Right ventricle myocardium inferior (tissue), 1 donor: ENCODE measurements at places on chromosomes 5 and 9.

DNA sequence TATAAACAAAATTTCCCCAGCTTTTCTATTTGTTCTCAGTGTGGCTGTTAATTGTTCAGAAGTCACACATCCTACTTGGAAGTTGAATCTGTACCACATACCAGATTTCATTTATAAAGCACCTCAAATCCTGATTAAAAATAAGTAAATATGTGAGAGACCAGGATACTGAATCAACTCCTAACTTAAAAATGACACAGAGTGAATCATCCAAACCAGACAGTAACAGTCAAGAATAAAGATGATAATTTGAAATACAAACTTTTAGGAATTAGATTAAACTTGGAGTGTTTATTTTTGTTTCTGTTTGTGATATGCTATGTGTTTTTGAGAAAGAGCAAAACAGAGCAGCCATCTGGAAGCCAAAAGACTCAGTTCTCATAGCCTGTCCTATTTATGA, 633.2 kb upstream of the RORB start:
- DNase-seq = no peak

DNA sequence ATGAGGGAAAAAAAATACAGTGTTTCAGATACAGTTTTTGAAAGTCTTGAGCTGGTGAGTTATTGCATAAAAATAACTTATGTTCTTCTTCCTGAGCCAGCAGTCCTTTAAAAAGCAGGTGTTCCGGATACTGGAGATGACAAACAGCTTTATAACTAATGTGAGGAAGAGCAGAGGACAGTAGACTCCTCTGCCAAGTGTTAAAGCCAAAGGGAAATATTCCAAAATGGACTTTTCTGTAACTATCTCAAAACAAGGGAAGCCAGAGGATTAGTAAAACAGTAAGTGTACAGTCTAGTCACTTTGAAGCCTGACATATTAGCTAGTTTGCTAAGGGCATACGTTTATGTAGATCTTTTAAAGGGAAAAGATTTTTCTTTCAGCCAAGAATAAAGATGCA, 11.0 kb upstream of the SNCAIP start:
- DNase-seq = no peak

DNA sequence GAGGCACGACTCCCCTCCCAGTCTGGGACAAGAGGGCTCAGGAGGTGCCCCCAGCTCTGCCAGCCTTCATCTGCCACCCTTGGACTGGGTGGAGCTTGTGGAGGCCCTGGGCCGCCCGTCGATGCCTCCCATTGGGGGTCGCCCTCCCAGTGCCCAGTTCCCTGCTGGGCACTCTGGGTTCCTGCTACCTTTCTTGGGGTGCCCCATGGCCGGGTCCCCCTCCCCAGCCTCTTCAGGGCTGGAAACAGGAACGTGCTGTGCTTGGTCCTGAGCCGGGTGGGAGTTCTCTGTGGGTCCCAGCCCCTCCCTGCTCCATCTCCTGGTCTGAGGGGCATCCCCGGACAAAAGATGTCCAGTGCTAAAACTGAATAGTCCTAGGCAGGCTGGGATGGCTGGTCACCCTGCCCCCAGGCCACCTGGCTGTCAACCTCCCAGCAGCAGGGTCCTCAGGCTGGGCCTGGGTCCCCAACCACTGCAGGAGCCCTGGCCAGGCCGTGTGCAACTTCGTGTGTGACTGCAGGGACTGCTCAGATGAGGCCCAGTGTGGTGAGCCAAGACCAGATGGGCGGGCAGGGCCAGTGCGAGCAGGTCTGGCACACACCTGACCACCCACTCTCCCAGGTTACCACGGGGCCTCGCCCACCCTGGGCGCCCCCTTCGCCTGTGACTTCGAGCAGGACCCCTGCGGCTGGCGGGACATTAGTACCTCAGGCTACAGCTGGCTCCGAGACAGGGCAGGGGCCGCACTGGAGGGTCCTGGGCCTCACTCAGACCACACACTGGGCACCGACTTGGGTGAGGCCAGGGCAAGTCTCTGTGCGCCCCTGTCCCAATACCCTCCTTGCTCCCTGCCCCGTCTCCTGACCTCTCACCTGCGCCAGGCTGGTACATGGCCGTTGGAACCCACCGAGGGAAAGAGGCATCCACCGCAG, 784 bp downstream of the MAMDC4 start:
- no peak for DNase-seq

- no peak for DNase-seq
These were observed 134.0 kb downstream of the GCNT1 start for GRCh38 chr9:76592974-76593347.

DNA sequence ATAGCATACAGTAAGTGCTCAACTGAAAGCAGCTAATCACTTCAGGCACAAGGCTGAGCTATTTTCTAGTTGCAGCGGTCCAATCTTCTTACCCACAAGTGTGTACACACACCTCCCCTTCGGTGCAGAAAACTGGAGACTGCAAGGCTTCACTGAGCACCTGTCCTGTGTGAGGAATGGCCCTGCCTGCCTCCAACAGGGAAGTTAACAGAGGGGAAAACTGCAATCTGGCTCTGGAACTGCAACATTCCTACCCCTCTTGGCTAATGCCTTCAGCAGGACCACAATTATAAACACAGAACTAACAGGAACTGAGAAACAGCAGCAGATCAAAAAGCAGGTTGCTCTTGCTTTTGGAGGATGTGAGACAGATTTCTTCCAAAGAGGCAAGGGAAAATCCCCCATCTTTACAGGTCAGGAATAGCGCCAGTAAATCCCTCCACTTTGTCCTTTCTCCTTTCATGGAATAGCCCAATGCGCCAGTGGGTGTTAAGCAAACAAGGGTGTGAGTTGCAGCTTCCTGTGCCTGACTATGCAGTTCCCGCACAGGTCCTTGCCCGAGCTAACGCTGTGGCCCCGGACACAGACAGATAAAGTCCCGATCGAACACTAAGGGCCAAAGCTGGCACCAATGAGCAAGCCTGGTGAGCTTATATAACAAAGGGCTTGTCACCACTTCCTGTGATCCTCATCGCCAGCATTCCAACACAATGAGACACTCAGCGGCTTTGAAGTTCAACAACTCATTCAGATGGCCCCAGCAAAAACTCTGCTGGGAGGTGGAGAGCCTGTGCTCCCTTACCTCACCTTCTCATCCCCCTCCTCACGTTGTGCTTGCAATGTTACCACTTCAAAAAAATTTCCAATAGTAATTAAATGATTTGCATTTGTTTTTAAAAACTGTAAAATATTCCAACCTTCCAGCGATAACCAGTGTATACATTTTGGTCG, 21.5 kb downstream of the SHB start:
- peak; percentile 82 for DNase-seq

- DNase-seq = no peak
These were observed 584.4 kb upstream of the ACO1 start for GRCh38 chr9:31799953-31800609.

DNA sequence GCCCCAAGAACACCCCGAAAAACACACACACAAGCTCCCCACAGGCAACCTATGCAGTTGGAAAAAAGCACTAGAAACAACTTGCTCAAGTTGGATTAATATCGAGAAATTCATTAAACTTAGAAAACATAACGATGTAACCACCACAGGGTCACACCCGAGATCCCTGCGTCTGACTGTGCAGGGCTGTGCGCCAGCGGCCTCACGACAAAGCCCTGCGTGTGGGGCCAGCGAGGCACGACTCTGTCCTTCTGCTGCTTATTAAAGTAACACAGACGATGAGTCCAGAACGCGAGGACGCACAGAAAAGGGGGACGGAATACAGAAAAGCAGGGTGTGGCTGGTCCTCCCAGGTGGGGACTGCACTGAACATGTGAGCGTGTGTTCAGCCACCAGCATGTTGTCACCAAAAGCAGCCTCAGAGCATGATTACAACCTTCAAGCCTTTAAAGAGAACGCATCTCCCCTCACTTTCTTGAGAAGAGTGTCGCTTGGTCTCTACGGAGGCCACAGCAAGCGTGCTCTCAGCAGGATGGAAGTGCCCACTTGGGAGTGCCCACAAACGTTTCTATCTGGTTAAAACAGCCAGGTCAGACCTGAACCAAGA, 14.4 kb downstream of the SLC12A7 start:
- no peak for DNase-seq

DNA sequence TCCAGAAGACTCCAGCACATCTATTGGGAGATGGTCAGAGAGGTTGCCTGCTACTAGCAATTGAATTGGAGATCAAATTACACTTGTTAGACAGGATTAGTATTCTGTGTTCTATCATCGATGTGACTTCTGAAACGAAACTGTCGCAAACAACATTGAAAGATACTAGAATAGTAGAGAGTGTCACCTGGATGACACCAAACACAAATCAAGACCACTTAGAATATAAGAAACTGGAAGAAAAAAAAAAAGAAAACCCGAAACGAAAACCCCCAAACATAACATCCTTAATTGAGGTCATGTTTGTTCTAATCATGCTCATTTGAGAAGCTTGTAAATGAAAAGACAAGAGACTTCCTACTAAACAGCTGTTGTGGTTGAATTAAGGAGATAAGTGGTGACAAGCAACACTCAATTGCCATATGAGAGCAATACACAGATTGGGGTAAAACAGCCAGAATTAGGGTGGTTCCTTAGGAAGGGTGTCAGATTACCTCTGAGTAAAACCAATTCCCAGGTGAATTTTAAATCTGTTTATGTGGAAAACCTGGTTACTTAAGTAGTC, 97.6 kb downstream of the BASP1 start:
- no peak for DNase-seq

DNA sequence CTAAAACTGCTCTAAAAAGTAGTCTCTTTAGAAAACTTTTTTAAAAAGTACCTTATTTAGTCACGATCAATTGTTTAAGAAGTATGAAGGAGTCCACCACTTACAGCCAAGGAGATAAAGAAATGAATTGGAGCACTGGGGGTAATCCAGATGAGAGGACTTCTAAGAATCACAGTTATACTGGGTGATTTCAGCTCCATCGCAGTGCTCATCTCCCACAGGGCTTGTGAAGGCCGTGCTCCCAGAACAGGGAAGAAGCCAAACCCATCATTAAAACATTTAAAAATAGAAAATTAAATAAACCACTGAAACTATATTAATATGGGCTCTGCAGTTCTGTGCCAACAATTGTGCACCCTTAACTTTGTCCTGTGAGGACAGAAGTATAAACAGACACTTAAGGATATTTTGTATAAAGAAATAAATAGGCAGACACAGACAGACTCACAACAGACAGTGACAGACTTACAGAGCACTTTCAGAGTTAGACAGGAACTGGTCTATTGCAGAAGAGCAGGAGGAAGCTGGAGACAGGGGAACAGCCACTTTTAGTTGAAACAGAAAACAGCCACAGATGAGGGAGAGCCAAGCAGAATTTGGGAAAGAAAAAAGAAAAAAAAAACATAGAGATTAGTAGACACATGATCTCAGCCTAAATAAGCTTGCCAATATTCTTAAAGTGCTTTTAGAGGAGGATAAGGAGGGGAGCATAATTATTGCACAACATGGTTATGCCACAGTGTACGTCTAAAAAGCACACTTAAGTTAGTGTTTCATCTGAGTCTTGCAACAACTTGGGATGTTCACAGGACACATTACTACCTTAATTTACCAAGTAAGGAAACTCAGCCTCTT, 81.8 kb downstream of the FBXO38 start:
- DNase-seq = no peak

- no peak for DNase-seq
These were observed 1.5 kb upstream of the LYSMD3 start for GRCh38 chr5:90530736-90531487.

DNA sequence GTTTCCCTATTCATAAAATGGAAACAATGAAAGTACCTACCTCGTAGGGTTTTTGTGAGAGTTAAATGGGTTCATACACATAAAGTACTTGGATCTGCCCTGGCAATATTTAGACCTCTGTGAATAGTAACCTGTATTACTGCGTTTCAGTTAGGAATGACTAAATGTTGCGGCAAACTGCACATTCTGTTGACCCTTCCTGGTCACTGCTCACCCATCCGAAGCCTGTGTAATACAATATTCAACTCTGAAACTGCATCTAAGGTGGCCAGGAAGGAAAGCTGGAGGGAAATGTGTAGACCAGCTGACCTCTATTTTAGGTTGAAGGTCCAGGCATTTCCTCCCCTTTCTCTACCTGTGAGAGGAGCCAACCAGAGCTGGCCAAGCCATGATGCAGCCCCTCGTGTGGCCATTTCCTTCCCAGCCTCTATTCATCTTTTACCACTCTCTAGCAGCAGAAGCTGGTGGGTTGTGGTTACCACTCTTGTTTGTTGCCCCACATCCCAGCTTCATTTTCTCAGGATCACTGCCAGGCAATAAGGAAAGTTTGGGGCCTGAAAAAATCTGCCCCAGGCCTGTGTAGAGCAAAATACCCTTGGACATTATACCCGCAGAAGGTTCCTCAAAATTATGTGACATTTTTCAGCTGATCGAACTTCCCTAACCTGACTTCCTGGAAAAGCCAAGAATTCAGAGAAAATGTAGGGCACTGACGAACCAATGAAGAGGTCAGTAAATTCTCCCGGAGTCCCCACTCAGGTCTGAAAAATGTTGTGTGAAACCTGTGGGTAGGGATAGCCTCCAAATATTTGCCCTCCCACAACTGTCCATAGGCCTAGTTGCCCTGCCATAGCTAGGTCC, 20.5 kb upstream of the PDCD1LG2 start:
- no peak for DNase-seq

- DNase-seq = no peak
These were observed 630.5 kb upstream of the MEF2C start for GRCh38 chr5:89513299-89514044.

GRCh38 chr5:56918054-56918453, 8.7 kb downstream of the SETD9 start:
- no peak for DNase-seq

DNA sequence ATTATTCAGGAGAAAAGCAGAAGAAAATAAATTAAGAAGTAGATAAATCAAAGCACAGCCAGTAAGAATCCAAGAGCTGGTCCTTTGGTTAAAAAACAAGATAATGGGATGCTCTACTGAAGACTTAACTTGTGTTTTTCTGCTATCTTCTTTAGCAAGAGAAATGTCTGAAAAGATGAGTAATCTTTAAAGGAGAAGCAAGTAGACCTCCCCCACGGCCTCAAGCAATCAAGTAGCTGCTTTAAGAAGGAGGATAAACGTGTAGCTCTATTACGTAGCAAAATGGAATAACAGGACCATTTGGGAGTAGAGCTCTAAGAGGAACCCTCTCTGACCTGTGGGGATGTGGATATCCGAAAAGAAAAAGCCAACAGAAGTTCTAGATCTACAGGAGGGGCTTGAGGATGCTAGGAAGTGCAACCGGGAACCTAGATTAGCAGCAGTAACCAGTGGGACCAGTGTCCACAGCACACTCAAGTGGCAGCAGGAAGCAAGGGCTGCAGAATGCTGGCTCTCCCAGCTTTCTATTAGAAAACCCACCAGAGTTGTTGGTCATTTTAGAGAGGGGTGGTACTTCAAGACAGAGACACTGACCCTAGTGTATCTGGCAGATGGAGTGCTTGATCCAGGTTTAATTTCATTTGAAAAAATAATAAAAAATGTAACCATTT, 185.4 kb downstream of the GABBR2 start:
- no peak for DNase-seq
